Right atrium auricular region (tissue), 2 donors: ENCODE measurements at places on chromosomes 1 and 21.

GRCh38 chr1:232390590-232390989 lies 239.3 kb downstream of the SIPA1L2 start:
- no peak for DNase-seq

GRCh38 chr1:186178426-186179043 lies 196.5 kb downstream of the TPR start:
- no peak for DNase-seq

GRCh38 chr1:234967121-234967520 lies 161.5 kb downstream of the TOMM20 start:
- no peak for DNase-seq

GRCh38 chr1:90273241-90273774 lies 278.4 kb downstream of the ZNF326 start:
- DNase-seq, result no peak

- no peak for DNase-seq
Measured at GRCh38 chr1:51423073-51423821, 92.9 kb upstream of the TTC39A start.

DNA sequence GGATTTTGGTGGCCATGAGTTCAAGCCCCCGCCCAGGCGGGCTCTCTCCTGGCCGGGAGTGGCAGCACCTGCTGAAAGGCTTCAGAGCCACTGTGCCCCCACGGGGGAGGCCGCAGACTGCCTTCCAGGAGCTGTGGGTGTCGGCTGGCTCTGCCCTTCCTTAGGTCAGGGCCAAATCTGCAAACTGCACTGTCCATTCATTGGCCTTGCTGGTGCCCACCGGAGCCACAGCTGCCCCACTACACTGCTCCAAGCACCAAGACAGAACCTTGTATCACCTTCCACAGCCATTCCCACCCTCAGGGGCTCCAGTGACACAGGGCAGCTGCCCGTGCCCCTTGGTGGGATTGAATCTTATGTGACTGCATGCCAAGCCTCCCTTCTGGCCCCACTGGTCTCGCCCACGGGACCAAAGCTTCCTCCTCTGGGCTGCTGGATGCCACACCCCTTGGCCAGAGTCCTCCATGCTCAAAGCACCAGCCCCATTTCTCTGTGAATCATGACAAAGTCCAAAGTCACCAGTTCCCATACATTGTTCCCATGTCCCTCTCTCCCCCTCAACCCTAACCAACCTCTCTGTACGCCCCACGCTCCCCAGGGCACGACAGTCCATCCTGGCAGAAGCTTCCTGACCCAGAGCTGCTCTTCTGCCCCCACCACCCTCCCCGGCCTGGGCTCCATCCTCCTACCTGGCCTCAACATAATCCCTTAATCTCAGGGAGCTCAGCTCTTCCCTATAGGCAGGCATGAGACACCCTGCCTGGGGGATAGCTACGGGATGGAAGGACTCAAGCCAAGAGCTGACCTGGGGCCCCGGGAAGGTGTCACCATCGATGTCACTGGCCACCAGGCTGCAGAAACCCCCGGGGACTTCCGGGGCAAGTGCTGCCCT lies 20.9 kb upstream of the GPR153 start:
- DNase-seq, result no peak

- DNase-seq, result no peak
Measured at GRCh38 chr1:3790500-3790923, 5.8 kb downstream of the LRRC47 start.

DNA sequence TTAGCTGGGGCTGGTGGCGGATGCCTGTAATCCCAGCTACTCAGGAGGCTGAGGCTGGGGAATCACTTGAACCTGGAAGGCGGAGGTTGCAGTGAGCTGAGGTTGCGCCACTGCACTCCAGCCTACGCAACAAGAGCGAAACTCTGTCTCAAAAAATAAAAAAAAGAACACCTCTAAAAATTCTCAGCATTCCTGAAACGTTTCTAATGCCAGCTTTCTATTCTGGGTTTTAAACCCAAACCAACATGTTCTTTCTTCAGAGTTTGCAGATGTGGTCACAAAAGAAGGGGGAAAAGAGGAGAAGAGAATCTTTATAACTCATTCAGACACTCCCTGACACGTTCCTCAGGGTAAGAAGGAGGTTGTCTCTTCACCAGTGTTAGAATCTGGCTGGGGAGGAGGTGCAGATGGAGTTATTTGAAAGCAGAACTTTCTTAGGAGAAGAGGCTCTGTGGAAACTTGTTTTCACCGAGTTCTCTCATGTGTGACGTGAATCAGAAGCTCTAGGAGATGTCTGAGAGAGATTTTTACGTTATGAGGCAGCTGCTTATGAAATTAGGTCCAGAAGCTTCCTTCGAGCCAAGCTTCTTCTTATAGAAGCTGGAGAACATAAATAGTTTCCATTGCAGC lies 17.8 kb upstream of the CNR2 start:
- no peak for DNase-seq

GRCh38 chr1:32894019-32894600 lies 7.1 kb downstream of the TMEM54 start:
- DNase-seq, result no peak

DNA sequence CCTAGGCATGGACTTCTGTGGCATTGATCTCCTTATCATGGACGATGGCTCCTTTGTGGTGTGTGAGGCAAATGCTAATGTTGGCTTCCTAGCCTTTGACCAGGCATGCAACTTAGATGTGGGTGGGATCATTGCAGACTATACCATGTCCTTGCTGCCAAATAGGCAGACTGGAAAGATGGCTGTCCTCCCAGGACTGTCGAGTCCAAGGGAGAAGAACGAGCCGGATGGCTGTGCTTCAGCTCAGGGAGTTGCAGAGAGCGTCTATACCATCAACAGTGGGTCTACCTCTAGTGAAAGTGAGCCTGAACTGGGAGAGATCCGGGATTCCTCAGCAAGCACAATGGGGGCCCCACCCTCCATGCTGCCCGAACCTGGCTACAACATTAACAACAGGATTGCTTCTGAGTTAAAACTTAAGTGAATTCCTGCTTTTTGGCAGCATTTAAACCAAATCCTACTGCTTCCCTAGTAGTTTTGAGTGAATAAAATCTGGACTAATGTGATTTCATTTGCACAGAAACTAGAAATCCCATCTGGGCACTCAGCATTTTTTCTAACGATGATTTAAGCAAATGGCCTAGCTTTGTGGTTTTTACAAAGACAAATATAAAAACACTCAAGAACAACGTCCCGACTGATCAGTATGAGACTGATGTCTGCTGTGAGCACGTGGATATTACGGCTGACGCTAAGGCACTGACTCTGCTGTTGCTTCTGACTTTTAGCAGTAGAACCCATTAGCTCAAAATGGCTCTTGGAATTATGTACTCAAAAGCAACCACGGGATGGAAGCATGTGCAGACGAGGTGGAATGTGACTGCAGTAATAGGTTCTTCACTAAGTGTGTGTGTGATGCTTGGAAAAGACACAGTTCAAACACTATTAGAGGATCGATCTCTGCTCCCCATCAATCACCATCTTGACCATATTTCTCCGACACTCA lies 34.2 kb downstream of the RIMKLA start:
- DNase-seq, result no peak

- no peak for DNase-seq
Measured at GRCh38 chr1:29017235-29017634, 102.9 kb downstream of the EPB41 start.

- DNase-seq, result no peak
Measured at GRCh38 chr1:156691191-156691590, 14.0 kb upstream of the NES start.
